Osteoblast (primary cell): ENCODE measurements at places on chromosomes 12 and 14. TPM values are rescaled to one million over a fixed set of nuclear protein-coding genes. Genes with fewer than 3 reads are reported as not detected.

GRCh38 chr12:62766496-62766895 lies 168.5 kb downstream of the PPM1H start:
- no peak for DNase-seq

- no peak for DNase-seq
These were observed 30.4 kb upstream of the PCNX4 start for GRCh38 chr14:60061371-60061770.

DNA sequence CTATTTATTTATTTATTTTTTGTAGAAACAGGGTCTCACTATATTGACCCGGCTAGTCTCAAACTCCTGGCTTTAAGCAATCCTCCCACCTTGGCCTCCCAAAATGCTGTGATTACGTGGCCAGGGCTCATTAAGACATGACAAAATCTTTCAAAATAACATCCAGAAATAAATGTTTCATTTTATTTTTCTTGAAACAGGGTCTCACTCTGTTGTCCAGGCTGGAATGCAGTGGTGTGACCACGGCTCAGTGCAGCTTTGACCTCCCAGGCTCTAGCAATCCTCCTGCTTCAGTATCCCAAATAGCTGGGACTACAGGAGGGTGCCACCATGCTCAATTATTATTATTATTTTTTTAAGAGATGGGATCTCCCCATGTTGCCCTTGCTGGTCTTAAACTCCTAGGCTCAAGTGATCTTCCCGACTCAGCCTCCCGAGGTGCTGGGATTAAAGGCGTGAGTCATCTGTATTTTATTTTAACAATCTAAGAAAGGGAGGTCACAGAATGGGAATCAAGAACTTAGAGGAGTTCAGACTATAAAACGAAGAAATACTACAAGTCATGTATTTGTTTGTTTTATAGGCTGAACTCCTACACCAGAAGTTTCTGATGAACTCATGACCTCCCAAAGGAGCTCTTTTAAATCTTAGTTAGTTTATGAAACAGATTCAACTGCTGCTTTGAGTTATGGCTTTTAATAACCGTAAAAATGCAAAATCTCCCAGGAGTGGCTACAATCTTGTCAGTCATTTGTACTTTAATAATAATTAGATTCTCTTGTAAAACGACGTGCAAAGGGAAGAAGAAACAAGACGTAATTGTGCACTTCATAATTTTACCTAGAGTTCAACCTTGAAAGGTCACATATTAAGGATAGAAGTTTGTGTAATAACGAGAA lies 2.1 kb upstream of the TMEM263 start:
- peak; percentile 17 for DNase-seq

DNA sequence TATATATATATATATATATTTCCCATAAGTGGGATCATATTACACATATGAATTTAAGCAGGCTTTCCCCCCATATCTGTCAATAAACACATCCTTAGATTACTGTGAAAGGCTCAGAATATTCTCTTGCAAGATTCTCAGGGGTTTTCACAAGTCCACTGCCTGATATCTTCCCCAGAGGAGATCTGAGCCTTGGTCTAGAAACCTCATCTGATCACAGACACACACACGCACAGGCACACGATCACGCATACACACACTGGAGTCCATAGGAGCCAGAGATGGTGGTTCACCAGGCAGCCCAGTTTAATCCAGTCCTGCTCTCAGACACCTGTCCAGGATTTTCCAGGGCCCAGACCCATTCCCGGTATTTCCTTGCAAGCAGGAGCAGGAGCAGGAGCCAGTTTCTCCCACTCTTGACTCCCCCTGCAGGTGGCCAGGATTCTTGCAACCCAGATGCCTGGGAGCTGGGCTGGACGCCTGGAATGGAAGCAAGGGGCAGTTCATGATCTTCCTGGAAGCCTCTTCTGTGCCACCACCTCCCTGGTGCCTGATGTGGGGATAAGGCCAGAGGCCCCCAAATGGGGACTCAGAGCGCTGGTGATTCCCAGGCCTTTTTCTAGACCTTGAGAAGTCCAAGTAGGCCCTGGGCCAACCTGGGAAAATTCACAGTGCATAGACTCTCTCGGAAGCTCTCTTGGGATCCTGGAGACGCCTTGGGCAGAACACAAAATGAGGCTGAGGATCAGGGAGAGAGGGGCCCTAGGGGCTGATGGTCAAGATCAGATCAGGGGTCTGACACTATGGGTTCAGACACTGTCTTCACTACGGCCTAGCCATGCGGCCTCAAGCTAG lies 16.5 kb upstream of the KRT78 start:
- peak; percentile 97 for DNase-seq

GRCh38 chr12:104257913-104258472 lies 42.4 kb downstream of the TXNRD1 start:
- no peak for DNase-seq

DNA sequence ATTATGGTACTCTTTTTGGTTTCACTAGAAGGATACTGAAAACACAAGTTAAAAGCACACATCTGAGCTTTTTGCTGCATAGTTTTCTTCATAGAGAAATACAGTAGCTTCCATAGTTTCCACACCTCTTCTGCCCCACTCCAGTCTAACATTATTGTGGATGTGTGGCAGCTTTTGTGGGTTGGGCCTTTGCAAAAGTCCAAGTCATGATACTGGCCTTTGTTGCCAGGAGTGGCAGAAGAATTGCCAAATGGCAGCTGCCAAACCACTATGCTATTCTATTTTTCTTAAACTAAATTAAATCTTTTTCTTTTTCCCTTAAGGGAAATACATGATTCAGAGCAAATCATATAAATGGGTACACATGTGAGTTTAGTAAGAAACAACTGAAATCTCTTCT lies 114.8 kb downstream of the PLEKHA5 start:
- no peak for DNase-seq

GRCh38 chr14:100664231-100664630 lies 62.5 kb upstream of the DLK1 start:
- no peak for DNase-seq

GRCh38 chr14:104693482-104694431 lies 4.3 kb downstream of the INF2 start:
- no peak for DNase-seq

- no peak for DNase-seq
These were observed 15.3 kb upstream of the CERS5 start for GRCh38 chr12:50182461-50182860.

DNA sequence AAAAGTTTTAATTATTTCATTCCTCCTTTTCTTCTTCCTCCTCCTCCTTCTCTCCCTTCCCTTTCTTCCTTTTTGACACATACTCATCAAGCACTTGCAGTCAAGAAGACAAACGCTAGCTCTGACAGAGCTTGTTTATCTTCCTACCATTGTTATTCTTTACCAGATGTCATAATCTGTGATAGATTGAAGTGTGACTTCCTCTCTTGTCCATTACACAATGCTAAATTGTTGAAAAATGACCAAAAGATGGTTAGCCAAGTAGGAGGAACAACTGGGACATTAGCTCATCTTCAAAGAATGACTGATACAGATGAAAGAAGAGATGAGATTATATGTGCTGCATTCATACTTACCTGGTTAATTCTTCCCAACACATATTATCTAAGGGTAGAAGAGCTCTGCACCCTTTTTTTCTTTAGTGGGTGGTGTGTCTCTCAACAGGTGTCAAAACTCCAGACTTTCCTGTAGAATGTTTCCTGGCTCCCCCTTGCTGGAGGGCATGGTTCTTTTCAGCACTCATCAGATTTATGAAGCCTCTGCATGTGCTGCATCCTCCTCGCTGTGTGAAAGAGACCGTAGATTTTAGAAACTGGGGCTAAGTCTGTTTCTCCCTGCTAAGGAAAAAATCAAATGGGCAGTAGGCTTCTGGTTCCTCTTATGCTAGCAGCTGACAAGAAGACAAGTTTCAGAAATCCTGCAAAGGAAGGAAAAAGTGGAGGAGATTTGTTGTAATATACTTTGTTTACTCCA lies 147.1 kb downstream of the TMX1 start:
- DNase-seq = no peak

The LMNTD1 gene
- not detected in 2 replicates for total RNA-seq

- peak; percentile 17 for DNase-seq
These were observed 90.3 kb downstream of the LMO3 start for GRCh38 chr12:16515666-16516065.

DNA sequence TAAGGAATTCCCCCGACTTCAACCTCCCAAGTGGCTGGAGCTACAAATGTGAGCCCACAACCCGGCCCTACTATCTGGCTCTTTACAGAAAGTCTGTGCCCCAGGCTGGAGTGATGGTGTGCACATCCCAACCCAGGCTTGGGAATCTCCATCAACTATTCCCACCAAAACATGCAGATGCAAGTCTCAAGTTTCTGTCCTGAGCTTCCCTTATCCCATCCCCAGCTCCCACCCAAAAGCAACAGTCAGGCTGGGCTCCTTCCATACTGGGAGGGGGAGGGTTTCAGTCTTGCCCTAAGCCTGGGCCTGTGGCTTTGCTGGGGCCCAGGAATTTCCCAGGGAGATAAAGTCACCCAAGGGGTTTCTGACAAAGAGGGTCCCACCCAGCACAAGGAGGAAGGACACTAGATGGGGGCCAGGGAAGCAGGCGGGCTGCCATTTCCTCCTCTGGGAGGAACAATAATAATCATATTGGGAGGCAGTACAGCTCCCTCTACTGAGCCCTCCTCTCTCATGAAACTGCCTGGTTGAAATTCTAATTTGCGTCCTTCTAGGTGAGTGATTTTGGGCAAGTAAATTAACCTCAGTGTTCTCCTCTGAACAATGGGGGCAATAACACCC lies 8.0 kb downstream of the SLC8B1 start:
- DNase-seq = no peak

DNA sequence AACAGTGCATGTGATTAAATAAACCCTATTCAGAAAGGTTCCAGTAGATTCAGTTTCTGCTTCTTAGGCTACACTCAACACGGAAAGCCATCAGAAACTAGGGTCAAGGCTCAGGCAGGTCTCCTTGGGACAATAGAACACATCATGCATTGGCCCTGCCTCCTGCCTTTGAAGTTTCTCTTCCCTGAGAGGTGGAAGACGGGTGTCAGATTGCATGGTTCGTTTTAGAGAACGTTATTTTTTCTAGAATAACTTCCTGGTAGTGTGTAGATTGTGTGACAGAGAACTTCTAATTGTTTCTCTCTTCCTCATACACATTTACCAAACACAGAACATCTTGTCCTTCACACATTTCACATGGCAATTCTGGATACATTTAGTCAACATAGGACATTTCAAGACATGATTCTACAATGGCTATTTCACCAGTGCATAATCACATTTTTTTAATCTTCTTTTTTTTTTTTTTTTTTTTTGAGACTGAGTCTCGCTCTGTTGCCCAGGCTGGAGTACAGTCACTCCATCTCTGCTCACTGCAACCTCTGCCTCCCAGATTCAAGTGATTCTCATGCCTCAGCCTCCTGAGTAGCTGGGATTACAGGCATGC lies 106.6 kb upstream of the AMN1 start:
- no peak for DNase-seq

The PKP2 gene
- total RNA-seq = under 0.01 and 0.29 TPM in 2 replicates

- peak; percentile 30 for DNase-seq
These were observed 200.9 kb downstream of the RPAP3 start for GRCh38 chr12:47504775-47505446.

DNA sequence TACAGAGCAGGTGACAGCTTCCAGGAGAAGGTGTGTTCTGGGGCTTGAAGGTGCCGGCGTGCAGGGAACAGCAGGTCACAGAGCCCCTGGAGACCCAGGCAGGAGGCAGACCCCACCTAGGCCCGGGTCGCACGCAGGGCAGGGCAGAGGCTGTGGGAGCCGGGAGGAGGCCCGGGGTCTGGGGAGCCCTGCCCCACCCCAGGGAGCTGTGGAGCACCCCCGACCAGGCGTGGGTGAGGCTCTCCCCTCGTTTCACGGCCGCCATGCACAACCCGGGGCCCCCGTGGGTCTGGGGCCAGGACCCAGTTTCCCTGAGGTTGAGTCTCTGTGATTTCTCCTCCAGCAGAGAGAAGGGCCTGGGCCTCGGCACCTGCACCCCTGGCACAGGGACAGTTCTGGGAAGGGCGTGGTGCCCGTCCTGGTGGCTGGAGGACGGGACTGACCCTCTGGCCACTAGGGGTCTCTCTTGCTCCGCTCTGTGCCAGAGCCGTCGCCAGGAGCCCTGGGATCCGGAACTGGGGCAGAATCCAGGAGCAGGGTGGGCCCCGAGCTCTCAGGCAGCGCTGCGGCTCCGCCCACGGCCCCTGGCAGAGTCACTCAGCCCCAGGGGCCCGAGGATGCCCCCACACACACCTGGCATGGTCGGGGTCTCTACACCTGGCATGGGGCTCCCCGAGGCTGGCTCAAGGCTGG lies 75.2 kb upstream of the FBRSL1 start:
- peak; percentile 100 for DNase-seq

DNA sequence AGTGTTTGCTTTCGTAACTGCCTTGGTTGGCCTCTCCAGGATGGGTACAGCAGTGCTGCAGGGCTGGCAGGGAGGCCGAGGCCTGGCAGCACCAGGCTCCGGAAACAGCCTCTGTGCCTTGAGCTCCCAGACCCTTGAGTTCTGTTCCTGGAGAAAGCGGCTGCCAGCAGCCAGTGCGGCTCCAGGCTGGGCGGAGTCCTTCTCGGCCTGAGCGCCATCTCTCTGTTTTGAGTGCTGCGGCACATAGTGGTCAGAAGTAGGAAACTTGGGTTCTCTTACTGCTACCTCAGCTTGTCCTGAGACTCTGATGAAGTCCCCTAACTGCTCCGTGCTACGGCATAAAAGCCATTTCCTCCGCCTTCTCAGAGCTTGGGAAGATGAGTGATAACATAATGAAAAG lies 65.9 kb downstream of the KCNA1 start:
- peak; percentile 80 for DNase-seq

The KCNJ8 gene
- total RNA-seq = 5.1 and 9.1 TPM in 2 replicates

DNA sequence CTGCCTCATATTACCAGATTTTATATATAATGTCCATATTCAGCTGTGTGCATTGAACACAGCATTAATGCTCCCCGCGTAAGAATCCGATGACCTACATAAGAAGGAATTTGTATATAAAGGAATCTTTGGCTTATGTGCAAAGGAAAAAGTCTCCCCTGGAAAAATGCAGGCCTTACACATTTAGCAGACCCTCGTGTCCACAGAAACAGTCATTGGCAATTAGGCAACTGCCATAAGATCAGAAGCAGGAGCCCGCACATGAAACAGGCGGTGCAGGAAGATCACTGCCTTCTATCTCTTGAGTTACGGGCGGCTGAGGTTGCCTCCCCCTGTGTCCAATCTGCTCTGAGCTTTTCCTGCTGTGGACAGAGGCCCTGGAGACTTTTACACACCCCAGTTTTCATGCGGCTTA lies 63.2 kb upstream of the RFX4 start:
- no peak for DNase-seq

DNA sequence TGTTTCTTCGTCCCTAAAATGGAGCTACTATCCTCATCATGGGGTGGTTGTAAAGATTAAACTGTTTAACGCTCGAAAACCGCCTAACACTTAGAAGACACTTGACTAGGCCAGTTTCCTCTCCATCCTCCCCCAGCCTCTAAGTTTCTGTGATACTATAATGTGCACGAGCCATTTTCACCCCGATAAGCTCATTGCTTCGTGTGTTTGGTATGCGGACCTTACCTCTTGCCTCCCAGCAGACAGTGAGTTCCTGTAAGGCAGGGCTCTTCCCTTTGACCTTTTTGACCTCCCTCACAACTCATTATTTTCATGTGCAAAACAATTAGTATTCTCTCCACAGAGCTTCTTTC lies 499 bp upstream of the GXYLT1 start:
- no peak for DNase-seq

The COQ10A gene
- total RNA-seq = 10.1 and 14.4 TPM in 2 replicates

The FIGNL2 gene
- total RNA-seq = 0.29 and 0.36 TPM in 2 replicates
